Activated CD8-positive, alpha-beta T cell treated with anti-CD3 and anti-CD28 coated beads for 36 hours (primary cell): ENCODE measurements at places on chromosomes 2 and 18. TPM values are rescaled to one million over a fixed set of nuclear protein-coding genes. Genes with fewer than 3 reads are reported as not detected.

Gene FBXO41
- 42.0 TPM for total RNA-seq

Gene CCL20
- total RNA-seq, result 5.3 TPM

Gene BABAM2
- total RNA-seq, result 68.4 TPM

Gene CLEC4F
- total RNA-seq, result not detected

Gene COPS9
- 120 TPM for total RNA-seq

Gene HOXD9
- total RNA-seq, result not detected

Gene SMC6
- 19.7 TPM for total RNA-seq

Gene STK36
- total RNA-seq, result 14.9 TPM

Gene DNAJC5G
- not detected for total RNA-seq

DNA sequence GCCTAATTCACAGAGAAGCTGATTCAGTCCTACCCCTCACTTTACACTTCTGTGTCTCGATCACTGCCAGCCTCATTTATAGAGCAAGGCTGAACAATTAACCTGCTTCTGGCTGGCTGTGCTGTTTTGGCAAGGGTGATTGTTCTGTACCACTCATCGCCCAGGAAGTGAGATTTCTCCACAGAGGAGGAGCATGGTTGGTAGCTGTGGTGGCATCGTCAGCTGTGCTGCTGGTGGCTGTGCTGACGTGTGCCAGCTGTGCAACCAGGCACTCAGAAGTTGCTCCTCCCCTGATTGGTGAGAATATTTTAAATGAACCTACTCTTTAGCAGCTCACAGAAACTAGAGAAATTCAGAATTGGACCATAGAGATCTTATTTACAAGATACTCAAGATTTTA is 158.3 kb downstream of the EML6 start:
- no peak overlapping the region for H3K4me3 ChIP-seq
- H3K4me1 ChIP-seq, result no peaks in the 10 kb centered on the region
- H3K27ac ChIP-seq, result no peak overlapping the region

- H3K36me3 ChIP-seq, result no peaks in the 10 kb centered on the region
- H3K4me3 ChIP-seq, result no peak overlapping the region
- no peak for DNase-seq
- no peaks in the 10 kb centered on the region for H3K4me1 ChIP-seq
- H3K27ac ChIP-seq, result no peak overlapping the region
- H3K27me3 ChIP-seq, result no peaks in the 10 kb centered on the region
Measured at GRCh38 chr2:40507432-40507831, 55.5 kb upstream of the SLC8A1 start.

DNA sequence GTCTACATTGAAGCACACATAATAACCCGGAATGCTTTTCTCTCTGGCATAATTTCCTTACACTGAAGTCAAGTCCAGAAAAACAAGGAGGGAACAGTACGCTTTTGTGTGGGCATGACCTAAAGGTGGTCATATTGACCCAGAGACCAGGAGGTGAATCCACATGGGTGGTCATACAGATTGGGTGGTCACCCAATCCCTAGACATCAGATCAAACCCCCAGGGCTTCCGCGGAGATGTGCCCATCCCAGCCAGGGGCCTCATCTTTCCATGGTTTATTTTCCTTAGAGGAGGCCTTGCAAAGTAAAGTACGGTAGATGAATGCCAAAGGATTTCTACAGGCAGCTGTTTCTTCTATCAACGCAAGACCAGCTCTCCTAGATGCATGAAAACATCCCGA is 38.8 kb downstream of the FAM168B start:
- H3K4me3 ChIP-seq, result no peak overlapping the region
- H3K4me1 ChIP-seq, result peaks cover 18% of the 10 kb centered on the region
- no peaks in the 10 kb centered on the region for H3K27me3 ChIP-seq
- peaks cover 50% of the 10 kb centered on the region for H3K36me3 ChIP-seq

GRCh38 chr18:50162486-50163304 is 32.3 kb downstream of the MYO5B start:
- H3K27ac ChIP-seq, result no peak overlapping the region
- H3K4me1 ChIP-seq, result no peaks in the 10 kb centered on the region
- H3K27me3 ChIP-seq, result peaks cover 26% of the 10 kb centered on the region
- H3K4me3 ChIP-seq, result no peak overlapping the region
- no peak for DNase-seq

DNA sequence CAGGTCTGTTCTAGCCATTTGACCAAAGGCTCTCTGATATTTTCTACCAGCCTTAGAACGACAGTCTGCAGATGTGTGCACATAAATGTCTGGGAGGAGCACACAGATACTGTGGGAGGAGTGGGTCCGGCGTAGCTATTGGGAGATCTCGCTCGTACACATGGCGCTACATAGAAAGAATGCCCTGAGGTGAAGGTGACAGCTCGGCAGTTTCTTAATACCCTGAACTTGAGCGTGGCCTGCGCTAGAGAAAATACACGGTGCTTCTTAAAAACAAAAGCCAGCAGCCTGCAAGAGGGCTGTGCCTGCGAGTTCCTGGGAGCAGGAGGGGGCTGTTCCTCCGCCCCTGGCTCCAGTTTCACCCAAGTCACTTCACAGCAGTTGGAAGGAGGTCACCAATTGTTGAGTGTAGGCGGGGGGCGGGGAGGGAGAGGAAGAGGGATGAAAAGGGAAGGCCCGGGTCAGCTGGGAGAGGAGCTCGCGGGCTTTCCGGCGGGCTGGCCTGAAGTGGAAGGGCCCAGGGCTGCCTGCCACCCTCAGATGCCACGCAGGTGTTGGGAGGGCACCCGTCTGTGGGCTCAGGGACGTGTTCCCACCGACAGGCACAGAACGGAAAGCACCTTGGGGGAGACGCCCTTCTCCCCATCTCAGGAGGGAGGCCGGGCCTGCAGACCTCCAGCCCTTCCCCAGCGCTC is 124.7 kb upstream of the ZNF516 start:
- H3K27me3 ChIP-seq, result peaks cover 41% of the 10 kb centered on the region
- no peaks in the 10 kb centered on the region for H3K36me3 ChIP-seq
- peaks cover 12% of the 10 kb centered on the region for H3K4me1 ChIP-seq
- H3K4me3 ChIP-seq, result no peak overlapping the region

GRCh38 chr18:51273437-51273836 is 76.0 kb upstream of the MEX3C start:
- no peak for DNase-seq
- H3K27ac ChIP-seq, result no peak overlapping the region
- no peaks in the 10 kb centered on the region for H3K36me3 ChIP-seq
- H3K27me3 ChIP-seq, result peaks cover 7% of the 10 kb centered on the region
- no peak overlapping the region for H3K4me3 ChIP-seq

DNA sequence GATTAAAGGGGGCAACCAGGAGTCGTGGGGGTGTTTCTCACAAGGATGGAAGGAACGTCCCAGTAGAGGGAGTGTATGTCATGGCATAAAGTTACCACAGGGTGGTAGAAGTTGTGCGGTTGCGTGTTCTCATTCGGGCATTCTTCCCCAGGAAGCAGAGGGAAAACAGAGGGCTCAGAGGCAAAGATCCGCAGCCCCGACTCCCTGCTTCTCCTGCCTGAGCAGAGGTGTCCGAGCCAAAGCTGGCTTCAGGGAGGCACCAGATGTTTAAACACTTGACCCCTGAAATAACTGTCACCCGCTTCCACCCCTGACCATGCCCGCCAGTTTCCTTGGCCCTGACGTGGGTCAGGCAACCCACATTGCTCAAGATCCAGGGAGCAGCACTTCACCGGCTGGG is 83.7 kb downstream of the EN1 start:
- no peaks in the 10 kb centered on the region for H3K4me1 ChIP-seq
- no peak overlapping the region for H3K27ac ChIP-seq
- H3K4me3 ChIP-seq, result no peak overlapping the region
- no peak for DNase-seq
- H3K27me3 ChIP-seq, result peaks cover 25% of the 10 kb centered on the region

DNA sequence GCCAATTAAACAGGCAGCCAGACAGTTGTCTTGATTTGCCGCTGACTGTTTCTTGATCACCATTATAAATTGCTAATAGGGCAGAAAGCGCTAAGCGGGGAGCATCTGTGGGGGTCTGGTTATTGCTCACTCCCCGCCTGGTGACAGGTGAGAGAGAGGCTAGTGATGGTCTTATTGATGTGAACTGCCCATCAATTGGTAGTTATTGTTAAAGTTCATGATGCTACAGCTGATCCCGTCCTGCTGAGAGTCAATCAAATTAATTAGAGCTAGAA is 148.5 kb downstream of the LNPK start:
- H3K4me3 ChIP-seq, result no peak overlapping the region
- no peak for DNase-seq
- H3K4me1 ChIP-seq, result no peaks in the 10 kb centered on the region
- H3K27ac ChIP-seq, result no peak overlapping the region
- H3K27me3 ChIP-seq, result peaks cover 8% of the 10 kb centered on the region

DNA sequence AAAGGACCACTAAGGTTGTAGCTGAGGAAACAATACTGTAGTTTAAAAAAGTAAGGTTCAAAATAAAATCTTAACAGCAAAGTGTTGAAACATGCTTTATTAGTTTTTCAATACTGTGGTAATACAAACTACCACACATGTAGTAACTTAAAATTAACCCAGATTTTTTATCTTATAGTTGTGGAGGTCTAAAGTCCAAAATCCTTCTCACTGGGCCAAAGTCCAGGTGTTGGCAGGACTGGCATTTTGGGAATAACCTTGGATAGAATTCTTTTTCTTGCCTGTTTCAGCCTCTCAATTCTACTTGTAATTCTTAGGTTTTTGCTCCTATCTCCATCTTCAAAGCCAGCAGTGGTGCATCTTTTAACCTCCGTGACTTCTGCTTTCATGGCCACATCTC is 942.0 kb downstream of the TSN start:
- H3K4me3 ChIP-seq, result no peak overlapping the region
- H3K27ac ChIP-seq, result no peak overlapping the region
- H3K36me3 ChIP-seq, result no peaks in the 10 kb centered on the region
- no peaks in the 10 kb centered on the region for H3K4me1 ChIP-seq
